ENCODE measurements at places on chromosomes 2 and 18.

GRCh38 chr2:47345590-47345924 is 57.4 kb upstream of the MSH2 start:
- no peak for DNase-seq

DNA sequence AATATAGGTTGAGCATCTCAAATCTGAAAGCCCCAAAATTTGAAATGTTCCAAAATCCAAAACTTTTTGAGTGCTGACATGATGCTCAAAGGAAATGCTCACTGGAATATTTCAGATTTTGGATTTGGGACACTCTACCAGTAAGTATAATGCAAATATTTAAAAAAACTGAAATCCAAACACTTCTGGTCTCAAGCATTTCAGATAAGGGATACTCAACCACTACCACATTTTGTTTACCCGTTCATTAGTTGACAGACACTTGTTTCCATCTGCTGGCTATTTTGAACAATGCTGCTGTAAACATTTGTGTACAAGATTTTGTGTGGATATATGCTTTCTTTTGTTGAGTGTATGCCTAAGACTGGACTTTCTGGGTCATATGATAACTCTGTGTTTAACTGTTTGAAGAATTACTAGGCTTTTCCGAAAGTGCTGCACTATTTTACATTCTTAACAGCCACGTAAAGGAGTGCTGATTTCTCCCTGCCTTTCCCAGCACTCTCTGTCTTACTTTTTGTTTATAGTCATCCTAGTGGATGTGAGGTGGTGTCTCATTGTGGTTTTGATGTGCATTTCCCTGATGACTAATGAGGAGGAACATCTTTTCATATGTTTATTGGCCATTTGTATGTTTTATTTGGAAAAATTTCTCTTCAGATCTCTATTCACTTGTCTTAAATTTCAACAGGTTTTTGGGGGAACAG is 19.5 kb upstream of the DCDC2C start:
- DNase-seq = no peak

DNA sequence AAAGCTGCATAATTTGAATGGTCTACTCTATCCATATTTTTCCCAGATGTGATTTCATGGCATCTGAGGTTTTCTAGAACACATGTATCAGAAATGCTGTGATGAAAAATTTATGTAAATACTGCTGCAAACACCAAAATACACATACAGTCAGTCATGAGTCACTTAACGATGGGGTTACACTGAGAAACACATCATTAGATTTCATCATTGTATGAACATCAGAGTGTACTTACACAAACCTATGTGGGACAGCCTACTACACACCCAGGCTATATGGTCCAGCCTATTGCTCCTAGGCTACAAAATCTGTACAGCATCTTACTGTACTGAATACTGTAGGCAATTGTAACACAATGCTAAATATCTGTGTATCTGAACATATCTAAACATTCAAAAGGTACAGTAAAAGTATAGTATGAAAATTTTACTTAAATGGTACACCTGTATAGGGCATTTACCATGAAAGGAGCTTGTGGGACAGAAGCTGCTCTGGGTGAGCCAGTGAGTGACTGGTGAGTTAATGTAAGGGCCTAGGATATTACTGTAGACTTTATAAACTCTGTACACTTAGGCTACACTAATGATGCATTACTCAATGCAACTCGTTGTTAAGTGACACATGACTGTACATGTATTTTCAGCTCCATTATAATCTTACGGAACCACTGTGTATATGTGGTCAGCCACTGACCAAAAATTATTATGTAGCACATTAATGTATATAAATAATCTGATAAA is 33.5 kb downstream of the PNO1 start:
- no peak for DNase-seq

DNA sequence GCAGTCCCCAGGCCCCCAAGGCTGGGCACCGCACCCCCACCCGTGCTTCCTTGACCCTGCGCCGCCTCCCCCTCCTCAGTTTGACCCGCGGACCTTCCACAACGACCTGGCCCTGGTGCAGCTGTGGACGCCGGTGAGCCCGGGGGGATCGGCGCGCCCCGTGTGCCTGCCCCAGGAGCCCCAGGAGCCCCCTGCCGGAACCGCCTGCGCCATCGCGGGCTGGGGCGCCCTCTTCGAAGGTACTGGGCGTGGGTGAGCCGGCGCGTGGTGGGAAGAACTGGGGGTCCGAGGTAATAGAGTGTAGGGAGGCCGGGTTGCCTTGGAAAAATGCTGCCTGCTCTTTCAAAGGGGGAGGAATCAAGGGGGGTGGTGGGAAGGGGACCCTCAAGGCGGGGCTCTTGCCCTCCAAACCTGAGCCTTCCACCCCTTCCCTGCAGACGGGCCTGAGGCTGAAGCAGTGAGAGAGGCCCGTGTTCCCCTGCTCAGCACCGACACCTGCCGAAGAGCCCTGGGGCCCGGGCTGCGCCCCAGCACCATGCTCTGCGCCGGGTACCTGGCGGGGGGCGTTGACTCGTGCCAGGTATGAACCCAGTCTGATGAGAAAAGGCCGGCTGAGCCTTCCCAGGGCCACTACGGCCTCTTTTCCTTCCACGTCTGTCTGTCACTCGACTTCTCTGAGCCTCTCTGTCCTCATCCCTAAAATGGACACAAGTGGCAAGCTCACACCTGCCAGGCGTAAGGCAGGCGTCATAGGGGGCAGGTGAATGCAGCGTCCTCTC is 2.6 kb downstream of the PRSS56 start:
- no peak for DNase-seq

DNA sequence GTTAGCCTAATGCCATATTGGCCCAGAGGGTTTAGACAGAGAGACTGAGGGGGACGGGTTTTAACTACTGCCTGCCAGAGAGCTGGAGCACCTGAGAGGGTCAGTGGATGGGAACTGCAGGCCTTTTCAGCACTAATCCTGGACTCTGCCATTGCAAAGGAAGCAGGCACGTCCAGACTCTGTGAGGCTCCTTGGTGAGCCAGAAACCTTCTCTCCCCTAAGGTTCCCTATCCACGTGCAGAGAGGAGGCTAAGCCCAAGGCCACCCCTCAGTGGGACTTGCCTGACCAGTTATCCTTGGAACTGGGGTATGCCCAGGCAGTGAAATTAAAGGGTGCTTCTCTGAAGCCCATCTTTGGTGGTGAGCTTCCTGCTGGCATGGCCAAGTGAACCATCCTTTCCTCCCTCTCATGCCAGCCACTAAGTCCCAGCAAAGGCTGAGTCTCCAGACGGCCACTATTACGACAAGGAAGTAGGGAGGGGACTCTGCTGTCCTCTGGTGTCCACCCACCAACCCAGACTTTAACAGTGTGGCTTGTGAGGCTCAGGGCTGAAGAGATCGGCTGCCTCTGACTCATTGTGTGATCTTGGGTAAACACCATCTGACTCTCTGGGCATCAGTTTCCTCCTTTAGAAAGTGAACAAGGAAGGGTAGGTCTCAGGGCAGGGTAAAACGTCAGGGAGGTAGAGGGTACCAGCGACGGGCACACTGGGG is 3.9 kb upstream of the MLPH start:
- no peak for DNase-seq

DNA sequence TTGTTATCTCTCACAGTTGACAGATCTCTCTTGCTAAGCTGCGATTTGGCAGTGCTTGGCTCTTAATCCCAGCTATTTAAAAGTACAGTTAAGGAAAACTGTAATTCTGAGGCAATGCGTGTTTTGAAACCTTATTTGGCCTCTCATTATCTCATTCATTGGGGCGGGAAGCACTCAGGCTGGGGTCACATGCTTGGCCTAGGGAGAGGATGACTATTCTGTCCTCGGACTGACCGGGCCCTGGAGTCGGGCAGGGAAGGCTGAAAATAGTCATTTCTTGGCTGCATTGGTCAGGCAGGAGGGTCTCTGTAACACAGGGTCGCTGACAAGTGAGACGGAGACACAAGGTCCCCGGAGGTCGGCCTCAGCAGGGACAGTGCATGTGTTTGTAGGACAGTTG is 20.2 kb upstream of the EMILIN2 start:
- DNase-seq = no peak
